ENCODE measurements at places on chromosomes 7 and 10.

DNA sequence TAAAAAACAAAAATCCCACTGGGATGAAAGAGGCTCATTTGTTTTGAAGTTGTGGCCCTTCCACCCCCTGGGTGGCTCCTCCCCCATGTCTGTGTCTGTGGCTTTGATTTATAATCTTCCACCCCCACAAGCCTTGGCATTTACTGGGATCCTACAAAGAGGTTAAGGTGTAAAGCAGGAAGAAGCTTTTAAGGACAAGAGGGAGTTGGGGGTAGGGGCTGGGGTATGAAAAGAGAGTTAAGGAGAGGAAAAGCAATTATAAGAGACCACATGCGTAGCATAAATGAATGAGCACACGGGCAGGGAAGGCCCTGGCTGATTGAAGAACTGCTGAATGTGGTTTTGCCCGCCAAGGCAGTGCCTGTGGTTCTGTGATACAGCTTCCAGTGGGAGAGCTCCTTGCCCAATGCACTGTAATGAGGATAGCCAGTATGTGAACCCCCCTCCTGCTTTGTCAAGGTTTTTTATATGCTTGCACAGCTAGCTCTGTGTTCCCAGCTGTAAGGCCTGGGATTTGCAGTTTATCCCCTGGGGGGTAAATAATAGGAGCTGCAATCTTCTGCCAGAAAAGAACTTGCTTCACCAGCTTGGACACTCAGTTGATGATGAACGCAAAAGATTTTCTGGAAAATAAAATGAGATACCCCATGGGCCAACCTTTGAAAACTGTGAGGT is 34.7 kb upstream of the KMT2E start:
- no peak for DNase-seq

- DNase-seq, result no peak
Observed at GRCh38 chr10:102286216-102286615, 40.9 kb downstream of the GBF1 start.

DNA sequence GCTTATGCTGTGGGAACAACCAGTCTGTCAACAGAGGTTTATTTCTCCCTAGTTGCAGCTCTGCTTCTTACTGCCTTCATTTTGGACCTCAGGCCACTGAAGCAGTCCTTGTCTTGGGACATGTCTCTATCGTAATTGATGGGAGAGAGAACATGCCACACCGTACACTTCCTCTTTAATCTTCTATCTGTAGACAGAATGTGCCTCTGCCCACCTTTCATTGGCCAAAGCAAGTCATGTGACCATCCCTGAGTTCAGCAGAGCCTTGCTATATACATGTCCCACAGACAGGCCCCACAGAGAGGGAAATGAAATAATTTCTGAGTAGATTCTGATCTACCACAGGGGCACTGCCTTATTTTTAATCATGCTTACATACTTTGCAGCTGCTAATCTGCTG is 98.0 kb downstream of the KCND2 start:
- DNase-seq, result no peak

GRCh38 chr10:58348571-58349033 is 13.8 kb downstream of the UBE2D1 start:
- DNase-seq, result no peak

DNA sequence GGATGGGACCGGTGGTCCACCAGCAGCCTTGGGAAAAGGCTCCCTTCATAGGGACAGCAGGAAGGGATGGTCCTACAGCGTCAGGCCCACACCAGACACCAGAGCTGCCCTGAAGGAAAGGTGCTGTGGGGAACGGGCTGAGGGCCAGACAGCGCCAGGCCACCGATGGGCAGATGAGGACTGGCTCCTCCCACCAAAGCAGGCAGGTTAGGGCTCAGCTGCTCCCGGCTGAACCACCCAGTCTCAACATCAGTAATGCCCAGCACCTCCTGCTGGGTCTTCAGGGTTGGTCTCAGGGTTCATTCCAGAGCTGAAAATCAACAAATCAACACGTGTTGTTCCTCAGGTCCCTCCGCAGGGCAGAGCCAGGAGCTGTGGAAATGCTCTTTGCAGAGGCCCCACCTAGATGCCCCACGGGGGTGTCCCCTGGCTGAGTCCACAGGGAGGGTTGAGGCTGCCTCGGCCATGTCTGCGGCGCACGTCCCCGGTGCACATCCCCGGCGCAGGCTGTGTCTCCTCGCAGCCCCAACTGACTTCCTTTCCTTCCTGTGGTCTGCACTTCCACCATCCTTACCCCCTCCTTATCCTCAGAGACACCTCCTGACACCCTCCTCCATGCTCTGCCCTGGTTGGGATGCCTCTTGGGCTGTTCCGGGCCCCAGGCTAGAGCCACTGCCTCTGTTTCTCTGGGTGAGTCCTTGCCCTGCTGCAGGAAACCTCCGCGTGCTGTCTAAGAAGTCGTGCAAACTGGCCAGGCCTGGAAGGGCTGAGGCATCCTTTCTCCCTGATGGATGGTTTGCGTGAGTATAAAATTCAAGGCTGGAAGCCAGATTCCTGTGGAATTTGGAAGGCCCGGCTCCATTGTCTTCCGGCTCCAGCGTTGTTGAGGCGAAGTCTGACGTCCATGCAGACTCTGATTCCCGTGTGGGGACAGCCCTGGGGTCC is 32.8 kb upstream of the CFAP46 start:
- no peak for DNase-seq
